Activated CD8-positive, alpha-beta memory T cell treated with anti-CD3 and anti-CD28 coated beads for 4 hours (primary cell): ENCODE measurements at places on chromosomes 16 and 17.
A peak's percentile ranks its signal among the peaks of the same experiment; 100 is the strongest.

DNA sequence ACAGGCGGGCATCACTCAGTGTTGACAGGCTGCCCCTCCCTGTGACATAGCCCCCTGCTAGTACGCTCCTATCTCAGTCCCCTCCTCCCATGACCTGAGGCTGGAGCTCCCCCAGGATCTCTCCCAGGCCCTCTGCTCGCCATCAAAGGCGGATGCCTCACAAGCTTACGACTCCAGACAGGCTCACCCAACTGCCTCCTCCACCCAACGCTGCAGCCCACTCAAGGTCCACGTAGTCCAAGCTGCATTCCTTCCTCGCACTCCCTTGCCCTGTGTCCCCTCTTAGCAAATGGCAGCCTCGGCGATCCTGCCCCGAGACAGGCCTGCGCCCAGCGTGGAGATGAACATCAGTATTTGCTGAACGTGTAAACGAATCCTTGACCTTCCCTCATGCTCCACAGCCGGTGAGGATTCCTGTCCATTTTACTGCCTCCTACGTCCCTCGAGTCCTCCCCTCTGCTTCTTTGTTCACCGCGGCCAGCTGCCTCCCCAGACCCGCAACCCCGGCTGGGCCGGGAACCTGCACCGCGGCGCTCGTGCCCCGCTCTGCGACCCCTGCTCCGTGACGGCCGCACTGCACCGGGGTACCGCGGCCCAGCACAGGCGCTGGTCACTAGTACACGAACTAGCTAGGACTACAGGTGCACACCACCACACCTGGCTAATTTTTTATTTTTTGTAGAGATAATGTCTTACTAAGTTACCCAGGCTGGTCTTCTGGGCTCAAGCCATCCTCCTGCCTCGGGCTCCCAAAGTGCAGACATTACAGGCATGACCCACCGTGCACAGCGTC is 838 bp upstream of the TMEM97 start:
- no peak for DNase-seq

GRCh38 chr17:17822189-17822588 is 14.6 kb downstream of the SREBF1 start:
- no peak for DNase-seq

GRCh38 chr16:87415441-87415840 is 23.3 kb downstream of the MAP1LC3B start:
- DNase-seq = no peak

GRCh38 chr16:15897834-15898254 is 9.4 kb upstream of the CEP20 start:
- no peak for DNase-seq

DNA sequence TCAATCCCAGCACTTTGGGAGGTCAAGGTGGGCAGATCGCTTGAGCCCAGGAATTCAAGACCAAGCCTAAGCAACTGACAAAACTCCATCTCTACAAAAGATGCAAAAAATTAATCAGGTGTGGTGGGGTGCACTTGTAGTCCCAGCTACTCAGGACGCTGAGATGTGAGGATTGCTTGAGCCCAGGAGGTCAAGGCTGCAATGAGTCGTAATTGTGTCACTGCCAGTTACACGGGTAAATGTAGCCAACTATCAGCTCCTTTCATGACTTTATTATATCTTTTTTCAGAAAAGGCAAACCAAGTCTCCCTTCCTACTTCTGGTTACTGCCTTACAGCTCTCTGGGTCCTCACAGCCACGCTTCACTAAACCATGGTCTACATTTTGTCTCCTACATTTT is 4.0 kb downstream of the SDF2 start:
- DNase-seq = no peak

DNA sequence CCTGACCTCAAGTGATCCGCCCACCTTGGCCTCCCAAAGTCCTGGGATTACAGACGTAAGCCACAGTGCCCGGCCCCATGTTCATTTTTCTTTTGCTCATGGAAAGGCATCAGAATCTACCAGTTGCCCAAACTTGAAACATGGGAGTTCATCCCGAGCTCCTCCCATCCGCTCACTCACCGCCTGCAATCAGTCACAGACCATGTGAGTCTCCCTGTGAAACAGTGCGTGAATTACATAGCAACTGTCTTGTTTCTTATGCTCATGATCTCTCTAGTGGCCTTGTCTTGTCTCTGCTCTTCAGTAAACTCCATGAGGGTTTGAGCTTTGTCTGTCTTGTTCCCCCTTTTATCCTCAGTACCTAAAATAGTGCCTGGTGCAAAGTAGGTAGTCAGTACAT is 52.1 kb upstream of the TNRC6A start:
- DNase-seq = no peak

- peak; percentile 50 for DNase-seq
Observed at GRCh38 chr17:38867179-38867967, 2.5 kb upstream of the LASP1 start.

DNA sequence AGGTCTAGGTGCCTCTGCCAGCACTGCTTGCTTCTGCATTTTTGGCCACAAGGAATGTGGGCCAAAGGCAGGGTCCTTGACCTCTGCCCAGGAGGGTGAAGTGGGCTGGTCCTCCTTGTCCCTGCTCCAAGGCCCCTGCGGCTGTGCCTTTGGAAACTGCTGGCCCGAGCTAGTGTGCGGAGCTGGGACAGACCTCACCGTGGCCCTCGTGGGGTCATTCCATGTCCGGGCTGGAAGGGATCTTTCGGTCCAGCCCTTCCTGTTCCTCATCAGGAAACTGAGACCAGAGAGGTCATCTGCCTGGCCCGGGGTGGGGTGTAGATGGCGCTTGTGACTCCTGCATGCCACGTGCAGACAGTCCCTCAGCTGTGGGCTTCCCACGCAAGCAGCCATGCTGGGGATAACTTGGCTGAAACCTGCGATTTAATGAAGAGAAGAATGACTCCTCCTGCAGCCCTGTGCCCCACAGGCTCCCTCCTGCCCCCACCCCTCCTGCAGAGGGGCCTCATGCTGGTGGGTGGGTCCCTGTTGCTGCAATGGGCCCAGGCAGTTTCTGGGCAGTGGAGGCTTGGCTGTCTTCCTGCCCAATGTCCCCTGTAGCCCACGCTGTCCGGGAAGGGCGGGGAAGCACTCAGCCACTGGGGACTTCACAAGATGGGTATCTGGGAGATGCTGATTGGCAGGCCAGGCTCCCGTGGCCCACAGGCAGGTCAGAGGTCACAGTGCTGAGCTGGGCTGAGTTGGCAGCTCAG is 245.2 kb downstream of the SEC14L1 start:
- DNase-seq = no peak

DNA sequence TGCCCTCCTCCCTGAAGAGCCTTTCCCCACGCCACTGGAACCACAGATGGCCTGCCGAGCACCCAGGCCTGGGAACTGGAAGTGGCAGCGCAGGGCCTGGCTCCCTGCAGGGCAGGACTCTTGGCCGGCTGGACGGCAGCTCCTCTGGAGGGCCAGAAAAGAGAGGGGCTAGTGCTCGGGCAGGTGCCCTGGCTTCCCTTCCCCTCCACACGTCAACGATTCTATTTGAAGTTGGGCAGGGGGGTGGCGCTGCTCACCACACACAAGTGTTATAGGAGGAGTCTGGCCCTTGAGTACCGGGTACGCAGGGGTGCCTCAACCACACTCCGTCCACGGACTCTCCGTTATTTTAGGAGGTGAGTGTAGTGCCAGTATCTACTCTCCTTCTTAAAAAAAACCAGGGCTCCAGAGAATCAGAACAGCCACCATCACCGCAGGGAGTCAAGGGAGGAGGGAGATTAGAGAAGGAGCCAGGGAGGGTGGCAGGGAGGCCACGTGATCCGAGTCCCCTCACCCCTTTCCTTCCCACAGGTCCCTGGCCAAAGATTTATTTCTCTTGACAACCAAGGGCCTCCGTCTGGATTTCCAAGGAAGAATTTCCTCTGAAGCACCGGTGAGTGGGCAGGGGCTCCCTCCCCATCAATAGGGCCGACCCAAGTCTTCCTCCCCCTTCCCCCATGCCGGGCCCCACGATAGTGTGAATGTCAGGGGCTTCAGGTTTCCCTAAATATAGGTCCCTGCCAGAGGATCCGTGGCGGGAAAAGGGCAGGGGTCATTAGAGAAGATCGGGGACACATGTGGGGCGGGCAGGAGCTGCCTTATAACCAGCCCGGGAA is 1.4 kb upstream of the ALDOA start:
- peak; percentile 56 for DNase-seq

DNA sequence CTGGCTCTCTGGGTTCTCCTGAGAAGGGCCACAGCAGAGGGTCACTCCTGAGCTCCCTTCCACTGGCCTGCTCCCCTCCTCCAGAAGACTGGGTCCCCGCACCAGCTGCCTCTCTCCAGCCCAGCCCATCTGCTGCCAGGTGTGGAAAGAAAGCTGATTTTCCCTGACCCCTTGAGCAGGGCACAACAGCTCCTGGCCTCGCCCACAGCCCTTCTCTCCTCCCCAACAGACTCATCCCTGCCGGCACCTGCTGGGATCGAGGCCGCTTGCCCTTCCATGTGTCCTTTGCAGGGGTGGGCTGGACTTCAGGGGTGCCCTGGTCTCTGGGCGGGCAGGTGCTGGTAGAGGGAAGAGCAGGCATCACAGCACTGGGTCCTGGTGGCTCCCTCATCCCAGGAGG is 4.8 kb upstream of the SMIM5 start:
- no peak for DNase-seq

GRCh38 chr17:58217766-58218165 is 1.3 kb downstream of the MKS1 start:
- DNase-seq = no peak

DNA sequence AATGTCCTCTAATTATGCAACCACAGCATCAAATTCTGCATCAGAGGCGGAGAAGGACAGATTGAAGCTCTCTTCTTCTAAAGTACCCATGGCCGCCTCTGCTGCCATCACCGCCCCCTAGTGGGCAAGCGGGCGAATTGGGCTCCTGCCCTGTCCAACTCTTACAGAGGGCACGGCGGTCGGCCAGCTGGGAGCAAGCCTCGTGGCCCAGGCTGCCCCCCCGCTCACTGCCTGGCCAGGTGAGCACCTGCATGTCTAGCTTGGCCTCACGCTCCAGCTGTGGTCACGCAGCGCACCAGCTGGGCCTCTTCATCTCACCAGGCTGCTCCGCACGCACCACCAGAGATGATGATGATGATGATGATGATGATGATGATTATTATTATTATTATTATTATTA is 146.1 kb upstream of the TOM1L1 start:
- no peak for DNase-seq
